ENCODE measurements at places on chromosomes 16 and 17.

GRCh38 chr16:27700304-27700995 lies 150.5 kb downstream of the KATNIP start:
- no peak for DNase-seq

- no peak for DNase-seq
These were observed 39.4 kb downstream of the TMEM186 start for GRCh38 chr16:8758022-8758421.

GRCh38 chr17:60269417-60269816 lies 119.6 kb downstream of the CA4 start:
- DNase-seq = no peak

GRCh38 chr17:27206447-27206846 lies 87.5 kb upstream of the WSB1 start:
- no peak for DNase-seq

GRCh38 chr16:82358606-82359221 lies 188.7 kb upstream of the MPHOSPH6 start:
- no peak for DNase-seq

DNA sequence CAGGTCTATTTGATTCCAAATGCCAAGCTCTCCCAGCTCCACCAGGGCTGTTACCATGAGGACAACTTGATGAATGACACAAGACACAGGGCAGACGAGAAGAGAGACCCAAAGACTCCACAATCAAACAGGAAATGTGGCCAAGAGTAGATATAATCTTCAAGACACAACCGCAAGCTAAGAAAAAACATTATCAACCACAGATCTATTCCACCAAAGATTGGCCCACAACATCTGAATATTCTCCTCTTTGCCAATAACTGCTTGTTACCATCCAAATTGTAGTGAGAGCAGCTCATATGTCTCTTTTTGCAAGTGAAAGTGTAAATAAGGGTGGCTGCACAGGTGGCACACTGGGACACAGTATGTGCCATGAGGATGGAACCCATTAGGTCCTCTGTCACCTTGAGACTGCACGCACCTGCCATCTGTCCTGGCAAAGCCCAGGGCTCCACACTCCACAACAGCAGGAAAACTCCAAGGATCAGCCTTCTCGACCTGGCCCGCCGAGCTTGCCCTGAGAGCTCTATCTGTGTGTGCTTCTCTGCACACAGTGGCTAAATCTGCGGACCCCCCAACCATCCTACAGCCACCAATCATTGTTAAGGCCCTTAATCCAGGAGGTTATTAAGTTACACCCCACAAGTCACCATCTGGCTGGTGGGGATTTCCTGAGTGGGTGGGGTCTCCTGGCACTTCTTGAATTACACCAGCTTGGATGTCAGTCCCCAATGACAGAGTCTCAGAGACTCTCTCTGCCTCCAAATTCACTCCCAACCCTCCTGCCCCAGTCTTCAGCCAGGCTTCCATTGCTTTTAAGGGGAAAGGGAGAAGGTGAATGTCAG lies 50.5 kb downstream of the DYNLRB2 start:
- DNase-seq = no peak

- no peak for DNase-seq
These were observed 173.6 kb downstream of the PRKCA start for GRCh38 chr17:66476014-66476413.

GRCh38 chr17:76687298-76688164 lies 23.2 kb downstream of the MXRA7 start:
- DNase-seq = no peak

DNA sequence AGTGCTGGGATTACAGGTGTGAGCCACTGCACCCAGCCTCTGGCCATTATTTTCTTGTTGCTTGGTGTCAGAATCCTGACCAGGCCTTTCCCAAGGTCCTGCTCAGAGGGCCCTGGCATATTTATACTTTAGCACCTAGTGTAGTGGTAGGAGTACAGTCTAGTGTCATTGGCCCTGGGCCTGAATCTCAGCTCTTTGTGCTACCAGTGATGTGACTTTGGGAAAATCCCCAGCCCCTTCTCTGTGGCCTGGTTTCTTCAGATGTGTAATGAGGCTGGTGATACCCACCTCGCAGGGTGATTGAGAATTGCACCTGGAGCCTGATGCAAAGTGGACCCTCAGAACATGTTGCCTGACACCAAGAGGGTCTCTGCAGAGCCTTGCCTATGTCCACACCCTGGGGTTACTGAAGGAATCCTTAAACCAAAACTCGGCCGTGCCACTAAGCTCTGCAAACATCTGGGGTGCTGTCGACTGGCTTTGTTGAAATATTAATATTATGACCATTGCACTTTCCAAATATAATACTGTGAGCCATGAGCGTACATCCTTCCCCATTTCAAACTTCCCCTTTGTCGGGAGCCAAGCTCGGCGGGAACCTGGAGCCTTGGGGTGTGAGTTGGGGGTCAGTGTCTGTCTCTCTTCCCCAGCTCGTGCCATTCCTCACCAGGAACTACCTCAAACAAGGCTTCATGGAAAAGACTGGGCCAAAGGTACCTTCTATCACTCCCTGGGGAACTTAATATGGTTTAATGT lies 18.0 kb upstream of the RNF135 start:
- DNase-seq = no peak

GRCh38 chr17:3968886-3969524 lies 4.8 kb upstream of the ATP2A3 start:
- no peak for DNase-seq

- DNase-seq = no peak
These were observed 9.9 kb downstream of the MTSS2 start for GRCh38 chr16:70675851-70676513.

- DNase-seq = no peak
These were observed 11.8 kb downstream of the FCSK start for GRCh38 chr16:70465999-70466804.

GRCh38 chr17:75418531-75418930 lies 13.1 kb upstream of the GRB2 start:
- no peak for DNase-seq

DNA sequence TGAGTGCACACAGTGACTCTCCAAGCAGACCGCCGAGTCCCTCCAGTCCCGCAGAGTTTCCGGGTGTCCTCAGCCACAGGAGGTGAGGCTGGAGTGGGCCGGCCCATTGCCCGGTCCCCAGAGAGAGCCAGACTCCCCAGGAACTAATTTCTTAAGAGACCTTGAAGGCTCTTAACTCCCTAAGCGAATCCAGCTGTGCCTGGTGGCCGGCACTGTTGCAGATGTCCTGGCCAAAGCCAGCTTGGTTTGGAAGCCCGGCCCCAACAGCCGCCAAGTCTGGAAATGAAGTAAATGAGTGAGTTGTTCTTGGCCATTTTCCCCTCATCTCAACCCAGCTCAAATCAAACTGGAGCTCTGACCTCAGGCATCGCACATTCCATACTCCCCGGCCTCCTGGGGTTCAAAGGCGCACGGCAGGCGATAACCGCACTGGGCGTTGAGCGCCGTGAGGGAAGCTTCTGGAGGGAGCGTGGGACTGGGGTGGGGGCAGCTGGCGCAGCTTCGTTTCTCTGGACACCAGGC lies 42.0 kb downstream of the CMIP start:
- peak; percentile 51 for DNase-seq

DNA sequence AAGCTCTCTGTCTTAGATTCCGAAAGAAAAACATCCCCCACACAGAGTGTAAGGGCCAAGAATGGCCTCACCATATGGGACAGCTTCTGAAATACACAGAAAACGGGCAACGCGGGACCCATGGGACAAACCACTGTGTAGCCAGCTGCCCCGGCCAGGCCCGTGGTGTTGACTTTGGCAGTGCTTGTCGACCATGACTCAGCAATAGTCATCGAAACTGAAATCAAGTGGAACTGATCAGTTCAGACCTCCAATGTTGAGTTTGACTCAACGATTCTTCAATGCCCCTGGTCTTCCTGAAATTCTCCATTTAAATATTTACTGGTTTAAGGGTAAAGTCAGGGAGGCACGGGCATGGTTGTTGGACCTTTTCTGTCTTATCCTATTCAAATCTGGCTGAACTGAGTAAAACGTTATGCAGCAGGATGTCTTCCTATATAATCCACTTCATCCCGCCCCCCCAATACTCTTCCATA lies 27.5 kb downstream of the ZFHX3 start:
- DNase-seq = peak; percentile 51

DNA sequence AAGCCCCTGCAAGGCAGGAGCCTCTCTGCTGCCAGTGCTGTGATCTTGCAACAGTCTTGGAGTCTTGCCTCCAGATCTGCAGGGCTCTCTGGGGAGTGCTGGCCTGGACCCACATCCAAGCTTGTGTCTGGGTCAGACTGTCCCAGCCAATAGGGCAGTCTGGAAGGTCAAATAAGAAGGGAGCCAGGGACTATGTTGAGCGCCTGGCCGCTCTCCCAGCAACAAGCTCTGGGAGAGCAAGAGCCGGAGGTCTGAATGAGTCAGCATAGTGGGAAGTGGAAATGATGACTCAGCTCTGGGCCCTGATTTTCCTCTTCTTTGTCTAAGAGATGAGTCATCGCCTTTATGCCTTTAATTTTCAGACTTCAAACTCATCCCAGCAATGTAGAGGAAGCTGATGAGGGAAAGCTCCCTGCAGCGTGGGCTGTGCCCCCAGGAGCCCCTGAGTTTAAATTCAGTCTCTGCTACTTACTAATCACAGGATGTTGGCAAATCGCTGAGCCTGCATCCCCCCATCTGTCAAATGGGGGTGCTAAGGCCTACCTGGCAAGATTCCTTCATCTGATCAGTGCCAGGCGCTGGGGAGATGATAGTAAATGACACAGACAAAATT lies 43.6 kb upstream of the HAPSTR1 start:
- peak; percentile 99 for DNase-seq

DNA sequence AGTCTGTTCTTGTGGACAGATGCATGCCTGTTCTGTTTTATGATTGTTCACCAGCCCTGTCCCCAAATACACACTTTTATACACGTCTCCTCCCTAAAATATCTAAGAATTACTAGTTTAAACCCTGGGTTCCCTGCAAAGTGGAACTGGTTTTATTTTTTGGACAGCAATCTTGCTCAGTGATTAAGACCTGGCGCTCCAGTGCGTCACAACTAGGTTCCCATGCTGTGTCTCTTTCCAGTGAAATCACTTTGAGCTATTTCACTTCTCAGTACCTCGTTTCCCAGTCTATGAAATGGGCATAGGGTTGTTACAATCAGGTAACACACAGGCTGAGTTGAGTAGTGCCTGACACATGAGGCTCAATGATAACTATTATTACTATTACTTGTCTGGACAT lies 1.1 kb downstream of the CEP20 start:
- DNase-seq = no peak

GRCh38 chr16:11768849-11769248 lies 26.2 kb upstream of the TXNDC11 start:
- DNase-seq = no peak

DNA sequence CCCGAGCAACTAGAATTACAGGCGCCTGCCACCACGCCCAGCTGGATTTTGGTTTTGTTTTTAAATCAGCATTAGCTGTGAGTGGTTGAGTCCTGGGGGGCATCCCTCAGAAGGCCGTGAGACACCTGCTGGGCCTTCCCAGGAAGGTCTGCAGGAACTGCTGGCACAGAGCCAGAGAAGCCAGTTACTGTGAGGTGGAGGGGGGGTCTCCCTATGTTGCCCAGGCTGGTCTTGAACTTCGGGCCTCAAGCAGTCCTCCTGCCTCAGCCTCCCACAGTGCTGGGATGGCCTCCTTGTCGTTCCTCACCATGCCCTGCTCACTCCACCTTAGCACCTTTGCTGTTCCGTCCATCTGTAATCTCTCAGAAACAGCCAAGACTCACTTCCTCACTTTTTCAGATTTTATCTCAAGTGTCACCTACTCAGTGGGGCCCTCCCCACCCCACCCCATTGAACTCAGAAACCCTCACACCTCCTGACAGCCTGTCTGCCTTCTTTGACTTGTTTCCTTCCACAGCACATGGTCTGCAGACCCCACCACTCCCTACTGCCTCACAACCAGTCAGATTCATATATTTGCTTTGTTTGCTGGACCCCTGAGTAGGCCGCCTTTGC lies 62.3 kb downstream of the WSB1 start:
- no peak for DNase-seq

- DNase-seq = no peak
These were observed 21.8 kb downstream of the TMC5 start for GRCh38 chr16:19439483-19439882.

- no peak for DNase-seq
These were observed 165.1 kb downstream of the PPM1E start for GRCh38 chr17:58920773-58921172.

GRCh38 chr16:11698271-11698689 lies 30.0 kb downstream of the SNN start:
- no peak for DNase-seq

DNA sequence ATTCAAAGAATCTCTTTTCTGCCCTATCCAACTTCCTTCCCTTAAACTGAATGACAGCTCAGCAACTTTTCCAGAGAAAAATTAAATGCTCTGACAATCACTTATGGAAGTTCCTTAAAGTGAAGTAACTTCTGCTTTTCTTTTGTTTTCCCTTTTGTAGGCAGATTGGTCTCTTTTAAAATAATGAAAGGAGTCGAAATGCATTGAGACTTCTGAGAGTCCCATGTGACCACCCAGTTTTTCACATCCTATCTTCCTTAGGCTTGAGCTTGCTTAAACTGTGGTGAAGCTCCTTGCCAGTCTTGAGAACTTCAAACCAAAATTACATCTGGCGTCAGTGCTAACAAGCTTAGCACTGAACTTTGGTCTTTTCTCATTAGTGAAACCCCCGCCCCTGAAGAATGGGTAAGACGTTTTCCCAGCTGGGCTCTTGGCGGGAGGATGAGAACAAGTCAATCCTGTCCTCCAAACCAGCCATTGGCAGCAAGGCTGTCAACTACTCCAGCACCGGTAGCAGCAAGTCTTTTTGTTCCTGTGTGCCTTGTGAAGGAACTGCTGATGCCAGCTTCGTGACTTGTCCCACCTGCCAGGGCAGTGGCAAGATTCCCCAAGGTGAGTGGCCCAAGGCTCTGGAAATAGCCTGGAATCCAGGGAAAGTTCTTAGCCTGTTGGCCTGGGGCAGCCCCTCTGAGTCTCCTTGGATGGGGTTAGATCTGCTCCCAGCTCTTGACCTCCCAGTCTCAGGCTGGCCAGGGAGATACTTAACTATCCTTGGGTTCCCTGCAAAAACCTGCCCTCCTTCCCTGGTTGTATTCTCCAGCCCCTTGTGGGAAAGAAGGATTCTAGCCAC lies 1.2 kb downstream of the TMEM106A start:
- DNase-seq = no peak
